Effector memory CD8-positive, alpha-beta T cell (primary cell): ENCODE measurements at places on chromosomes 1 and 21.

- DNase-seq = no peak
Measured at GRCh38 chr1:184838504-184838951, 83.9 kb upstream of the EDEM3 start.

GRCh38 chr1:163535807-163536206, 214.1 kb downstream of the NUF2 start:
- no peak for DNase-seq

GRCh38 chr21:45550522-45551210, 8.4 kb upstream of the SLC19A1 start:
- DNase-seq = no peak

DNA sequence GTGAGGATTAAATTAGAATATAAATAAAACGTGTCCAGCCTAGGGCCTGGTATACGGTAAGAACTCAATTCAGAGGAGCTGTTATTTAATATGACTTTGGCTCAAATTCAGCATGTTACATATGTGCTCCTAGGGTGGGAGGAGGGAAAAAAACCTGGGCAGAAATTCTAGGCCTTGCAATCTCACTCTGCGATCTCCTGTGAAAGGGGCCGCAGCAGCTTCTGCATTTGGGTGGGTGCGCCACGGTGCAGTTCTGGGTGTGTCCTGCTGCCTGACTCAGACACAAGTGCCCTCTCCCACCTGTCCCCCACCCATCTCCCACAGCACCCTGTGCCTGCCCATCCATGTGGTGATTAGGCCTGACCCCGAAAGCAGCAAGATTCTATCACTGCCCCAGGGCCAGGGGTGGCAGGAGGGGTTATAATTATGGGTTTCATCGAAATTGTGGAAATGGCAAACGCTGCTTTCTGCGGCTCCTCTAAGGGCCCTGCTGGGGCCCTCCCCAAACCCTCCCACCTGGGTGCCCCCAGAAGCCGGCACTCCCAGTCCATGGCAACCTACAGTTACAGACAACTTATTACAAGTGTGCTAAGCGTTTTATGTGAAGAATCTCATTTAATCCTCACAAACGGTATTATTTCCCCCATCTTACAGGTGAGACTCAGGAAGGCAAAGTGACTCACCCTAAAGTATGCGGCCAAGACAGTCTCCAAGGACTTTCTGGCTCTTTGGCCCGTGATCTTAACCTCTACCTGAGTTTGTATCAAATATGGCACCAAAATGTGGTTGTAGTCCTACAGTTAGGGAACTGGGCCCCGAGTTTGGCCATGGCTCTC, 25.5 kb upstream of the GRHL3 start:
- DNase-seq = no peak

- peak; percentile 20 for DNase-seq
Measured at GRCh38 chr1:231918239-231919015, 291.8 kb downstream of the DISC1 start.

DNA sequence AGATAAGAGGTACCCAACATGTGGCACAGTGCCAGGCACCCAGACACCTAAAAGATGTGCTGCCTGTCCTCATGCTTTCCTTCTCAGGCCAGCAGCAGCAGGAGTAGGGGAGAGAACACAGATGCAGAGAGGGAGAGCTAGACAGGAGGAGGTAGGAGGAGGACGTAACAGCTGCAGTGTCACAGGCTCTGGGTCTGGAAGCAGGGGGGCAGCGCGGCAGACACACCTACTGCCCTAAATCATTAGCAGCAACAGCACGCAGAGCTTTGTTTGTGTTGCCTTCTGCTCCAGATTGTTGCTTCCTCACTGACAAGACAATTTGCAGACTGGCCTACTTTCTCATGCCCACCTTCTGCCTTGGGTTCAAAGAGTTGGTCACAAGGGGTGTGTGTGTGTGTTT, 196.7 kb upstream of the DAB1 start:
- DNase-seq = no peak

DNA sequence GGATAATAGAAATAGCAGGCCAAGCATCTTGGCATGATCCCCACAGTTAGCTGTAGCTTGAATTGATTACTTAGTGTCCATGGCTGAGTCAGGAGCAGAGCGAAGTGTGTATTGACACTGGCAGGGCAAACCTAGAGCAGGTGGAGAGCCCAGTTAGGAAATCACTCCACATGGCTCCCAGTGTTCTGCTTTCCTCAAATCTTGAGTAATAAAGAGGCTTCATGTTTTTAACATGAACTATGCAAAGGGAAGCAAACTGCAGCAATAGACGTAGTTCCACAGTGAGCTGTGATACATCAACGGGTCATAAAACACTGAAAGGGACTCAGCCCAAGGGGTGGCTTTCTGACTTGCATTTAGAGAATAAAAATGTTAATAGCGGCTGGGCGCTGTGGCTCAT, 28.9 kb downstream of the RHEX start:
- no peak for DNase-seq

DNA sequence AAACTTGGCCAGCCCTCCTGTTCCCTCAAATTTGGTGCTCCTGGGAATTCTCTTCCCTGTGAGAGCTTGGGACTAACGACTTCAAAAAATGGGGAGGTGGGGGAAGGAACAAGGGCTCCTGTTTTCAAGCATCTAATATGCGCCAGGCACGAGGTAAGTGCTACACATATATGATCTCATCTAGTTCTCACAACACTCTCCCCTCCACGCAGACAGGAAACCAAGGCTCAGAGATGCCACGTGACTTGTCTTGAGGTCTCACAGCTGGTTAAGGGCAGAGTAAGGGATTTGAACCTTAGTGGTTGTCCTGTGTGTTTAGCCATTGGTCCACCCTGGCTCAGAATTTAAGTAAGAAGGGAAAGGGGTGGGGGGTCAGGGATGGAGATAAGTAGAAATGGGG, 125.9 kb downstream of the DMRTB1 start:
- DNase-seq = peak; percentile 67

DNA sequence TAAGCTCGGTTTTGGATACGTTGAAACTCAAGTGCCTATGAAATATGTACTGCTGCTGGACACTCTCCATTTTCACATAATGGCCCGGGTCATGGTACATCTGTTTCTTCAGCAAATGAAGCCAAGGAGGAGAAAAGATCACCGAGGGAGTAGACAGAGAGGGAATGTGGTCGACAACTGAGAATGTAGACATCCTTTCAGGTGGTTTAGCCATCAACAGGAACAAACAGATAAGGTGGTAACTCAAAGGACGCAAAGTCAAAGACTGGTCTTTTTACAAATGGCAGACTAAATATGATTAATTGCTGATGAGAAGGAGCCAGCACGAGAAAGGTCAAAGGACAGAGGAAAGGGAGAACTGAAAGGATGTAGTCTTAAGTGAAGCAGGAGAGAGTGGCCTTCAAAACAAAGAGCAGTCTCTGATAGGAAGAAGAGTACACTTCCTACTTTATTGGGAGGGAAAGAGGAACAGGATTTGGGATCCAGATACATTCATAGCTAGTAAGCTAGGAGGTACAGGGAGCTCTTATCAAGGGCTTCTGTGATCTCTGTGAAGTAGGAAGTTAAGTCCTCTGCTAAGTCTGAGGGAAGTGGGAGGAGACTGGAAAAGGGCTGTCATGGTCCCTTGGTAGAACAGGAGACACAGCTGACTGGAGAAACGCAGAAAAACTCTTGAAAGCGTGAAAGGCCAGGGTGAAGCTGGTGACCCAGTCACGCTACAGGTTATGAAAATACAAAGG, 28.3 kb downstream of the NUP133 start:
- DNase-seq = no peak

- no peak for DNase-seq
Measured at GRCh38 chr1:205275916-205276688, 45.4 kb downstream of the NUAK2 start.

- DNase-seq = no peak
Measured at GRCh38 chr1:94124538-94124937, 3.6 kb upstream of the ABCA4 start.

DNA sequence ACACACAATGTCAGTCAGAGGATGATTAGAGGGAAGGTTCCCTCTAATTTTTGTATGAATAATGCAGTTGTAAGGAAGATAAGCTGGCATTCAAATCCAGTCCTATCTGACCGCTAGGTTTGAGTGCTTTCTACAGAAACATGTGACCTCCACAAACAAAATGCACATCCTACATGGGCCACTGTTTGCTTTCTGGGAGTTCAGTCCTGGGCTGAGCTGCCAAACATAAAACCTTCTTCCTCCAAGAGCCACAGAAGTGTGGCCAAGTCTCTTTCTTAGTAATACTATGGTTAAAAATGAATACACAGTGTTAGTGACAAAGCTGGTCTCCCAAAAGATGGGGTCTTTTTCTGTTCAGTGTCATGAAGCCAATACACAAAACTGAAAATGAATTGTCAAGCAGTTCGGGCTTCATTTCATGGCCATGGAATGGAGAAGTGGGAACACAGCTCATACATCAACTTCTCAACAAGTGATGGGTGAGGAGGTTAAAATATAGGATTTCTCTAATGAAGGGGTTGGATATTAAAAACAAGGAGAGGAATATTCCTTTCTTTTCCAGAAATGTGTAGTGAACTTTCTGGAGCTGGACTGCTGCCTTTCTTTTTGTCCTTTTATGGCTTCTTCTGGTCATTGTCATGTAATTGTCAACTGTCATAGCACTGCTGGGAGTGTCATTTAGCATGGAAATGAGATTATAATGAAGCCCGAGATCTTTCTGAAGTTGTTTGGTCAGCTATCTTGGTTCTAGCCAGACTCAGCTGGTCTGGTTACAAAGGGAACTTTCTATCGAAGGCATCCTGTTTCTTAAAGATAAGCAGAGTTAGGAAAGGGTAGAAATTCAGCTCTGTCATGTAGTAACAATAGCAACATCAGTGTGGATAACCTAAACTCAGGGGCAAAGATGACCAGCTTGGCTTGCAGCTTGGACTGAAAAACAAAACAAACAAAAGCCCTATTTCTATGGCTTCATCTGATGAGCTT, 135.1 kb downstream of the CHD1L start:
- no peak for DNase-seq

GRCh38 chr1:236351875-236352573, 42.1 kb upstream of the EDARADD start:
- DNase-seq = no peak

DNA sequence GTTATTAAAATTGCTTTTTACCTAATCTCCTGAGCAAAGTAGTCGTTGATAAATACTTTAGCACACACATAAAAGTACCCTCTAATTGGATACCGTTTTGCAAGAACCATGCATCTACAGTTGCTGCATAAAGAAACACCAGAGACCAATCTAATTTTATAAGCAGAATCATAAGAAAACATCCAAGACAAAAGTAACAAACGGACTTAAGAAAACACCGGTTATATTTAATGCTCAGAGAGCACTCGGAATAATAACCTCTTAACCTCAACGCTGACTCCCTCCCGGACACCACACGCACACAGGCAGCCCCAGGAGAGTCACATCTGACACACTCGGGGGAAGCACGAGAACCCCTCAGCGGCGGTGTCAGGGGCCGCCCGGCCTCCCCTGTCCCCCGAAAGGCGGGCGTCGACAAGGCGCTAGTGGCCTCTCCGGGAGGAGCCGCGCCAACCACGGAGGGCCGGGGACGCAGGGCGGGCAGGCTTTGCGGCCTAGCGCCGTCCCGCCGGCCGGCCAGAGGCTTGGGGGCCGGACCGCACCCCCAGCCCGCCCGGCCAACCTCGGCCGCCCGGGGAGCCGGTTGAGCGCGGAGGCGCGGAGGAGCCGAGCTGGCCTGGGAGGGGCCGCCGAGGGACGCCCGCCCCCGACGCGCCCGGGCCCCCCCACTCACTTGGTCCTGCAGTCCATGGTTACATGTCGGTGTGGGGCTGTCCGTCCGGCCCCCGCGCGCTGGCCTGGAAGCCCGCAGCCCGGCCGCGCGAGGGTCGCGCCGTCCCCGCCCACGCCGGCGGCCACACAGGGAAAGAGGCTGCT, 606 bp downstream of the DENND1B start:
- DNase-seq = peak; percentile 48

DNA sequence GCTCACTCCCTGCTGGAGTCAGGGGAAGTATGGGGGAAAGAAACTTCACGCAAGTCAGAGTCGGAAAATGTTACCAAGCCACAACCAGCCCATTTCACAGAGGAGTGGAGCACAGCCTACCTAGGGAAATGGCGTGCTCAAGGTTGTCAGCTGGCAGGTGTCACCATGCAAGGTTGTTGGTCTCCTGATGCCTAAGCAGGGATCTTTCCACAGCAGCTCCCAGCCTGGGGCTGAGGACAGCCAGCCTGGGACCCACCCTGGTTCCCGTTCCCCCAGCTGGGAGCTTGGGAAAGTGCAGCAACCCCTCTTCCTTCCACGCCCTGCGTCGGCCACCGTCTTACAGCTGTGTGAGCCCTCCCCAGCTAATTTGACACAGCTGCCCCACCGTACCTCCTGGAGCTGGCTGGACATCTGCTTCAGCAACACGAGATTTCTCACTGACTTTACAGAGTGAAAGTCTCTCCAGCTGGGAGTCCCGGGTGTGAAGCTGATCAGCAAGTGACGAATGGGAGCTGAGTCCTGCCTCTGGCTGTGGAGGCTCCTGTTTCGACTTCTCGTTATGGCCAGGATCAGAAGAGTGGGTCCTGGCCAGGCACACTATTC, 224.6 kb upstream of the RAB4A start:
- DNase-seq = no peak

- DNase-seq = no peak
Measured at GRCh38 chr1:236307435-236307834, 25.7 kb upstream of the ERO1B start.

DNA sequence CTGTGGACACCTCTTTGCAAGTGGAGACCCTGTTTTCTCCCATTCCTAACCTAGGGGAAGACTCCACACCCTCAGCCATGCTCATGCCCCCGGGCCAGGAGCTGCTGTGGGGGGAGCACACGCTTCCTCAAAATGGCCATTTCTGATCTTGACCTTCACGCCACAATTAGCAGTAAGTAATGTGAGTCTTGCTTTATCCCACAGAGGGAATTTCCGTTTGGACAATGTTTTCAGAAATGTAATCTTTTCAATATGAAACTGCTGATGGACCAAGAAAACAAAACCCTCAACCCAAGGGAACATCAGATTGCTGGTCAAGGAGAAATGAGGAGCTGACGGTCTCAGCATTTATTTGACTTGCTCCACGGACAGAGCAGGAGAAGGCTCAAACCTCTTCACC, 8.3 kb upstream of the KCNE1 start:
- DNase-seq = no peak

DNA sequence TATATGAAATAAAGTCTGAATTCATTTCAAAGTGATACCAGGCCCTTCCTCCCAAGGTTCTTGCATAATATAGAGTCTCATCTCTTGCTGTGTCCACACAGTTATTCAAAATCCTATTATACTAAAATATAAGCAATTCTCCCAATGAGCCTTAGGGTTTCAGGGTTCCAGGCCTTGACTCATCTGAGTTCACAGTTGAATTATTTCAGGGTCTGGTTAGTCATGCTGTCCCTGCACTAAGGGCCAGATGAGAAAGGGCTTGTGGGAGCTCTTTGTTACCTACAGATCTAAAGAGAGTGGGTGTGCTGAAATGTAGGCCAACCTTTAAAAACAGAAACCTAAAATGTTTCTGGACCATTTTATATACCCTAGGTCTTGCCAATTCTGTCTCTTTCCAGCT, 337.5 kb upstream of the LRRC7 start:
- DNase-seq = no peak

GRCh38 chr1:161160671-161161145, 1.4 kb downstream of the USP21 start:
- DNase-seq = no peak

- DNase-seq = no peak
Measured at GRCh38 chr21:16370186-16370585, 640.4 kb downstream of the USP25 start.

- DNase-seq = peak; percentile 30
Measured at GRCh38 chr1:27136236-27136551, 18.7 kb downstream of the SLC9A1 start.
